NCI-H146 (cell line): ENCODE measurements at places on chromosomes 1 and 21.

DNA sequence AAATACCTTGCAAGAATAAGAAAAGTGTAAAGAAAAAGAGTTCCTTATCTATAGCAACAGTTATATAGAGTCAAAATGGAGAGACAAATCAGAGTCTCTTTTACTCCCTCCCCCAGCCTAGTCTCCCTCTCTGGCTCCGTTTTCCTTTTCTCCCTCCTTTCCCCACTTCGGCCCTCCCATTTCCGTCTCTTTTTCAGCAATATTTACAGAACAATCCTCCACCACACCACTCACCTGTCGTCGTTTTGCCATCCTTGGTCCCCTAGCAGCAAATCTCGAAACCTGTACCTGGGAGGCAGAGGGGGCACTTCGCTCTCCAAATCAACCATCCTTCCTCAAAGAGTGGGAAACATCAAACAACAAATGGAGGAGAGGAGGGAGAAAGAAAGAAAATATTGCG lies 259 bp downstream of the KCNT2 start:
- DNase-seq, result peak; percentile 47

- peak; percentile 13 for DNase-seq
Measured at GRCh38 chr1:197200272-197200899, 53.9 kb upstream of the ASPM start.

DNA sequence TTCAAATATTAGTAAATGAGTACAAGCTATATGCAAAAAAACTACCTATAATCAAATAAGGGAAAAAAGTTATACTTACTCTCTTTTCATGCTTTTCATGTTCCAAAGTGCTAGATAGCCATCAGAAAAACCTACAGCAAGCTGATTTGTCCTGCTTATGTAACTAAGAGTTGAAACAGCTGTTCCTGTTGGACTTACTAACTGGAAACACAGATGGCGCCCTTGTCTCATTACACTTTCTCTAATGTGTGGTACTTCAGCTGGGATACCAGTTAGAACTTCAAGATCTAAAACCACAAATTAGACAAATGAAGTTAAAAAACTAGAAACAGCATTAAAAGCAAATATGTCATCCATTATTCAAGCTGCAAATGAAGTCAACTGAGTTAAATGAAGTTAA lies 24.3 kb downstream of the AHCTF1 start:
- peak; percentile 48 for DNase-seq

GRCh38 chr1:4584449-4584848 lies 70.0 kb upstream of the AJAP1 start:
- no peak for DNase-seq

GRCh38 chr1:197806718-197807117 lies 31.4 kb upstream of the DENND1B start:
- no peak for DNase-seq

- peak; percentile 10 for DNase-seq
Measured at GRCh38 chr1:24641646-24642151, 1.4 kb upstream of the SRRM1 start.
